ENCODE measurements at places on chromosomes 16 and 17. TPM values are rescaled to one million over a fixed set of nuclear protein-coding genes. Genes with fewer than 3 reads are reported as not detected.

- H3K4me3 ChIP-seq: no peak overlapping the region
- DNase-seq: no peak
- H3K4me1 ChIP-seq: no peaks in the 10 kb centered on the region
- H3K36me3 ChIP-seq: no peaks in the 10 kb centered on the region
- no peak overlapping the region for H3K27ac ChIP-seq
Observed at GRCh38 chr16:77956231-77956630, 66.1 kb upstream of the CLEC3A start.

Gene GJC1
- not detected for total RNA-seq

DNA sequence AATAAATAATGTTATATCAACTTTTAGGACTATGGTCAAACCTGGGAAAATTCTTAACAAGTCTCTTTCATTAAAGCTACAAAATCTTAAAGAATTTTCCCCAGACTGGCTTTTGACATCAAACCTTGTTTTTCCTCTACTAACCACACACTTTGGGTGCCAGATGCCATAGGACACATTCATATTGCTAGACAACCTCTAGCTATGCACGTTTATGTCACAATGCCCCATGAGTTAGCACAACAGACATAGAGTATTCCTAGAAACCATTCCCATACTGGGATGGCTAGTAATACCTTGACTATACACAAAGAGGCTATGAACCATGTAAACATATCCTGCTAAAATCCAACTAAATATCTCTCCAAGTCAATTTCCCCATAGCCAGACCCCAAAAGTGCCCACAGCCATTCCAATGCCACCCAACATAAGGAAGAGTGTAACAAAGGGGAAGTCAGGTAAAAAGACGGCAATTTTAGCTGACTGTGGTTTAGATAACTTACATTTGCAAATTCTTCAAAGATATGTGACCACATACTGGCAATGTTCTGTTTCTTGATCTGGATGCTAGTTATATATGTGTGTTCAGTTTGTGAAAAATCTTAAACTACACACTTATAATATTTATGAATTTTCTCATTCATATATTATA is 23.4 kb downstream of the SMURF2 start:
- no peak overlapping the region for H3K27ac ChIP-seq
- no peaks in the 10 kb centered on the region for H3K27me3 ChIP-seq
- peaks cover 7% of the 10 kb centered on the region for H3K4me1 ChIP-seq
- H3K36me3 ChIP-seq: no peaks in the 10 kb centered on the region

GRCh38 chr17:65564793-65565192 is 3.3 kb upstream of the AXIN2 start:
- no peaks in the 10 kb centered on the region for H3K27me3 ChIP-seq
- H3K27ac ChIP-seq: no peak overlapping the region
- H3K4me1 ChIP-seq: peaks cover 14% of the 10 kb centered on the region

DNA sequence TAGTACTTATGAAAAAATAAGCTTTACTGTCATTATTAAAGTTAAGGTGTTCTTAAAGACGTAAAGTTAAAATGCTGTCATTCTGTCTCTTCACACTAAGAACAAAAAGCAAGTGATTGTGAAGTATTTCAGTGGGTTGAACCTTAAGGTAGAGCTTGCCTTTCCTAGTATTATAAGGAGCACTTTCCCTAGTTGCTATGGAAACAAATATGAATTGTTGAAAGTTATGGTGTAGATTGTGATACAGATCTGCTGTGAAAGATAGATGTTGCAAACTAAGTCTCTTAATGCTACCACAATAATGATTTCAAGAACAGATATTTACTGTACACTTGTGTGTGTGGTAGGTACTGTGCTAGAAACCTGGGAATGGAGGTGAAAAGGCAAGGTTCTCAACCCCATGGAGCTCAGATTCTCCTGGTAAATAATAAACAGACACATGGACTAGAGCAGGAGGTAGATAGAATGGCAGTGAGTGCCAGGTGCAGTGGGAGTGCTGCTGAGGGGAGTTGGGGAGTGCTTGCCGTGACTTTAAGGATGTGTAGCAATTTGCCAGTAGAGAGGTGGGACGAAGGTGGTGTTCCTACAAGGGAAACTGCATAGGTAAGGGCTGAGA is 34.7 kb downstream of the MRTFB start:
- H3K36me3 ChIP-seq: no peaks in the 10 kb centered on the region
- no peak for DNase-seq
- no peak overlapping the region for H3K4me3 ChIP-seq
- H3K27ac ChIP-seq: no peak overlapping the region
- no peaks in the 10 kb centered on the region for H3K27me3 ChIP-seq

Gene LYZL6
- not detected for total RNA-seq

GRCh38 chr17:33712120-33712519 is 419.0 kb upstream of the ASIC2 start:
- no peaks in the 10 kb centered on the region for H3K36me3 ChIP-seq
- no peak overlapping the region for H3K4me3 ChIP-seq
- no peak overlapping the region for H3K27ac ChIP-seq
- no peaks in the 10 kb centered on the region for H3K27me3 ChIP-seq

DNA sequence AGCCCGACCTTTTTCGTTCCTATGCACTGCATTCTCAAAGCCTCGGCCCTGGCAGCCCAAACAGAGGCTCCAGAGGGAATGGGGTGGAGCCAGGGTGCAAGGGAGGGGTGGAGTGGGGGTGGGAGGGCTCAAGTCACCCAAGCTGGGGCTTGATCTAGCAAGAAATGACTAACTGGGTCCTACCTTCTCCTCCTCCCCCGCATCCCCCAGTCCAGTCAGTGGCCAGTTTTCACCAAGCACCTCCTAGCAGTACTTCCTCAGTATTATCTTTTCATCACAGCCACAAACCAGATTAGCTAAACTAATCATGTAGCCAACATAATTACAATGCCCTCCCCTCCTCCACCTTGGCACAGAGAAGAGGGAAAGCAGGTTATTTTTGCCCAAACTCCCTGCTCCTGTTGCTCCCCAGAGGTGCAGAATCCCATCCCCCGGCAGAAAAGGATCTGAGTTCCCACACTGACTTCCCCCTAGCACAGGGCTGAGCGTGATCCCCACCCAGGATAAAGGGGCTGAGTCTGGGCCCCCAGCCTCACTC is 2.2 kb downstream of the JUP start:
- no peak overlapping the region for H3K4me3 ChIP-seq
- peaks cover 8% of the 10 kb centered on the region for H3K27me3 ChIP-seq
- peaks cover 16% of the 10 kb centered on the region for H3K4me1 ChIP-seq
- no peak overlapping the region for H3K27ac ChIP-seq
- no peaks in the 10 kb centered on the region for H3K36me3 ChIP-seq

- H3K4me1 ChIP-seq: peaks cover 47% of the 10 kb centered on the region
- DNase-seq: no peak
- H3K36me3 ChIP-seq: peaks cover 4% of the 10 kb centered on the region
- H3K27me3 ChIP-seq: no peaks in the 10 kb centered on the region
- H3K27ac ChIP-seq: peak overlapping the region; percentile 35
Observed at GRCh38 chr17:42460371-42460770, 1.7 kb downstream of the ATP6V0A1 start.

Gene CCL17
- not detected for total RNA-seq

Gene CHST4
- total RNA-seq: not detected

- H3K36me3 ChIP-seq: no peaks in the 10 kb centered on the region
- peak overlapping the region; percentile 74 for H3K27ac ChIP-seq
- DNase-seq: no peak
- peaks cover 34% of the 10 kb centered on the region for H3K4me1 ChIP-seq
- peak overlapping the region; percentile 19 for H3K4me3 ChIP-seq
- H3K27me3 ChIP-seq: peaks cover 11% of the 10 kb centered on the region
Observed at GRCh38 chr17:4789701-4789950, 862 bp downstream of the GLTPD2 start.

Gene AOC3
- 0.49 TPM for total RNA-seq

DNA sequence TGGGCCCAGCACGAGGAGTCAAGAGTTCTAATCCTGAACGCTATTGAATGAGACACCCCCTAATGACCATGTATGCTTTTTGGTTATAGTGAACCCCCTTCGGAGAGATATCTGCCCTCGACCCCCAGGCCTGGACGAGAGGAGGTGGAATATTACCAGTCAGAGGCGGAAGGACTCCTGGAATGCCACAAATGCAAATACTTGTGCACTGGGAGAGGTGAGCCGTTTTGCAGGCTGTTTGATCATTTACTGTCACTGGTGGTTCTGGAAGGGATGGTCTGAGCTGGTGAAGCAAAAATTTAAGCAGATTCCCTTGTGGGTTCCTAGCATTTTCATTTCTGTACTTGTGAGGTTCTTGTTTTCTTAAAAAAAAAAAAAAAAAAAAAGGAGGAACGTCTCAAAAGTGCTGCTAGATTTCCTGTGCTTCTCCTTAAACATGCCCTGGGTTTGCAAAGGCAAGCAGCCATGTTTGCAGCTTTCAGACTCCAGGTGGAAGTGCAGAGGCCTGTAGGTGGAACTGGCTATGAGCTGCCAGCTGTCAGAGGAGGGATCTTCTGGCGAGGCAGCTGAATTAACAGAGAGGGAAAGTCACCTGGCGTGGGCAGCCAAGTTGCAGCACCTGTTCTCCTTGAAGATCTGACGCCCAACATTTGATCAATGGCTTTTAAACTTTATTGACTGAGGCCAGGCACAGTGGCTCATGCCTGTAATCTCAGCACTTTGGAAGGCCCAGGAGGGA is 3.5 kb downstream of the MARVELD3 start:
- no peak for DNase-seq
- no peak overlapping the region for H3K4me3 ChIP-seq
- peaks cover 13% of the 10 kb centered on the region for H3K4me1 ChIP-seq
- H3K27me3 ChIP-seq: peaks cover 8% of the 10 kb centered on the region
- H3K27ac ChIP-seq: no peak overlapping the region

- no peak for DNase-seq
- no peaks in the 10 kb centered on the region for H3K36me3 ChIP-seq
- H3K4me3 ChIP-seq: no peak overlapping the region
- H3K27me3 ChIP-seq: no peaks in the 10 kb centered on the region
- no peak overlapping the region for H3K27ac ChIP-seq
- no peaks in the 10 kb centered on the region for H3K4me1 ChIP-seq
Observed at GRCh38 chr17:29237476-29238132, 9.1 kb upstream of the CRYBA1 start.

Gene TPSG1
- not detected for total RNA-seq

DNA sequence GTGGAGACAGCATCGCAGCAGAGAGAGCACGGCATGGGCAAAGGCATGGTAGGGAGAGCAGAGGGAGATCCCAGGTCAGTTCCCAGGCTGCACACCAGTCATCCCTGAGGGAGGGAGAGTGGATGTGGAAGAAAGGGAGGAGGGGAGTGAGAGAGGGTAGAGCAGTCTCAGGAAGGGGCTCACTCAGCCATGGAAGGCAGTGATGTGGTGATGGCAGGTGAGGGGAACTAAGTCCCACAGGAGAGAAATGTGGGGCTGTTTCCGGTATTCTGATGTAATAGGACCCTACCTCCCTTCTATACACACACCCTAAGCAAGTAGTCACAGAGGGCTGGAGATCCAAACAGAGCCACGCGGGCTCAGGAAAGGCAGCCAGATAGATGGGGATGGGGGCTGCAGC is 500.3 kb upstream of the CDH11 start:
- no peaks in the 10 kb centered on the region for H3K36me3 ChIP-seq
- H3K27me3 ChIP-seq: no peaks in the 10 kb centered on the region
- H3K4me3 ChIP-seq: no peak overlapping the region
- no peaks in the 10 kb centered on the region for H3K4me1 ChIP-seq
- no peak for DNase-seq

Gene SPG7
- total RNA-seq: 184 TPM

- H3K4me3 ChIP-seq: no peak overlapping the region
- no peak for DNase-seq
- no peaks in the 10 kb centered on the region for H3K36me3 ChIP-seq
- H3K4me1 ChIP-seq: peaks cover 8% of the 10 kb centered on the region
Observed at GRCh38 chr16:85461814-85462713, 151.1 kb upstream of the GSE1 start.

DNA sequence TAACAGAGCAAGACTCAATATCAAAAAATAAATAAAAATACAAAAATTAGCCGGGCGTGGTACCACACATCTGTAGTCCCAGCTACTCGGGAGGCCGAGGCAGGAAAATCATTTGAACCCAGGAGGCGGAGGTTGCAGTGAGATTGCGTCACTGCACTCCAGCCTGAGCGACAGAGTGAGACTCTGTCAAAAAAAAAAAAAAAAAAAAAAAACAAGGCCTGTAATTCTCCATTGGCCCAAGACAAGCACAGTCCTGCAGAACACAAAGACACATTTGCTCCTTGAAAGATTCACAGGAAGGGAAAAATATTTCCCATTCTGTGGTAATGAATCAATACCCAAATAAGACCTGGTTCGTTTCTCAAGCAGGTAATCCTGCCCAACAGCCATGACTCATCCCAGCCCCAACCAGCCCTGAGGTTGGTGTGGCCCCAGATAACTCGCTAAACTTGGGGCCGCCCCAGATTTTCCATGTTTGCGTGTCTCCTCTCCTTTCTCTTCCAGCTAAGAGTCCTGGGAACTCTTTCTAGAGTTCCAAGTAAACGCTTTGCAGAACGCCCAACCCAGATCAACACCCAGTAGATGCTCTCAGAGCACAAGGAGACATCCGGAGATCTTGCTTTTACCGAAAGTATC is 40.3 kb upstream of the SNN start:
- DNase-seq: no peak
- H3K27ac ChIP-seq: no peak overlapping the region
- H3K4me1 ChIP-seq: peaks cover 36% of the 10 kb centered on the region
- H3K36me3 ChIP-seq: no peaks in the 10 kb centered on the region

Gene ACSF2
- total RNA-seq: 22.2 TPM

Gene TNRC6C
- total RNA-seq: 77.1 TPM

Gene GRB7
- total RNA-seq: not detected

GRCh38 chr17:77312786-77313599 is 172.2 kb downstream of the SEC14L1 start:
- H3K36me3 ChIP-seq: no peaks in the 10 kb centered on the region
- no peaks in the 10 kb centered on the region for H3K27me3 ChIP-seq
- DNase-seq: no peak

DNA sequence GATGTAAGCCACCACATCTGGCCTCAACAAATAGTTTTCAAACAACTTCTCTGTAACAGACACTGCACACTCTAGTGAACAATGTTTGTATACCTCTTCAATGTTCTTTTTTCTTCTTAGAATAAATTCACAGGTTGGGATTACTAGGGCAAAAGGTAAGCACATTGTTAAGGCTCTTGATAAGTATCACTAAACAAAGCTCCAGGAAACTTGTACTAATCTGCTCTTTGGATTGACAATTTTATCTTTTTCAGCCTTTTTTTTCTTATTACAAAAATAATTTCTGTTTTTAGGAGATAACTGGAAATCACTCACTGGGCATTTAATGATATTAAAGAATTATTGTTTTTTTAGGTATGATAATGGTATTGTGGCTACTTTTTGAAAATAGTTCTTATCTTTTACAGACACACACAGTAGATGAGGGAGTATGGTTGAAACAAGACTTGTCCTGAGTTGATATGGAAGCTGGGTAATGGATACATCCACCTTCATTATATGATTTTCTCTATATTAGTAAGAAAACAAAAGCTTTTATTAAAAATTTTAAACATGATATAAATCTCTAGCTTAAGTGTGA is 7.7 kb upstream of the MPRIP start:
- no peak overlapping the region for H3K4me3 ChIP-seq
- H3K36me3 ChIP-seq: no peaks in the 10 kb centered on the region
- DNase-seq: no peak
- no peaks in the 10 kb centered on the region for H3K27me3 ChIP-seq
- H3K27ac ChIP-seq: no peak overlapping the region
- no peaks in the 10 kb centered on the region for H3K4me1 ChIP-seq
